Stimulated activated CD4-positive, alpha-beta T cell treated with anti-CD3 and anti-CD28 coated beads, Interleukin-15, amount 100 ng/mL, for 24 hours (primary cell): ENCODE measurements at places on chromosomes 4 and X.

DNA sequence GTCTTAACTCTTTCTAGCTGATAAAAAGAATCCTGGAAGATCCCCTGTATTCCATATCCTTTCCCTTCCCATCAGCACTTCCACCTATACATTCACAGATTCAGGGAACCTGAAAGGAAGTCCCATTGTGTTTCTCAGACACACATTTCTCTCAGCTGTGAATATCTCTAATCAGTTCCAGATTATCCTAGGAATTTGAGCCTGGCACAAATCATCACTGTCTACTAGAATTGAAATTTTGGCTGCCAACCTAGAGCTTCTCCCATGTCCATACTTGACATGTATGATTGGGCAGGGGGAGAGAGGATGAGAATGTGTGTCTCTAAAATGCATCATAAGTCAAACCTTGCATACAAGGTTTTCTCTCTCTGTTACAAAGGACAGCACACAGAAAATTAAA lies 53.1 kb downstream of the NDST3 start:
- no peak for DNase-seq

- DNase-seq = no peak
These were observed 35.5 kb upstream of the IQSEC2 start for GRCh38 chrX:53316860-53317237.

DNA sequence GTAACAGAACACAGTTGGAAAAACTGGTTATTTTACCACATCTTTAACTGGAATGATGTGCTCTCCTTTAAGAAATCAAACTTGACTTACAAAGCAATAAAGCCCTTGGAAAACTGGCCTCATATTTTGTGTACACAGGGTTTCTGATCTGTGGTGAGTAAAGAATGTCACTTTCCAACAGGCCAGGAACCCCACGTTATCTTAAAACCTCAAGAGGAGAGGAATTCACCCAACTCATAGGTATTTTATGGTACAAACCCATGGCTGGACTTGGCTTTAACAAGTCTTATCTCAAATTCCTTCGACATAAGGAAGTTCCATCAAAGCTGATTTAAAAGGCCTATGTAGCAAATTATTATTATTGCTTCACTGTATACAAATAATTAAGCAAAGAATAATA lies 1735.1 kb downstream of the PCDH7 start:
- no peak for DNase-seq

GRCh38 chr4:119739796-119740195 lies 111.2 kb upstream of the PDE5A start:
- DNase-seq = no peak

DNA sequence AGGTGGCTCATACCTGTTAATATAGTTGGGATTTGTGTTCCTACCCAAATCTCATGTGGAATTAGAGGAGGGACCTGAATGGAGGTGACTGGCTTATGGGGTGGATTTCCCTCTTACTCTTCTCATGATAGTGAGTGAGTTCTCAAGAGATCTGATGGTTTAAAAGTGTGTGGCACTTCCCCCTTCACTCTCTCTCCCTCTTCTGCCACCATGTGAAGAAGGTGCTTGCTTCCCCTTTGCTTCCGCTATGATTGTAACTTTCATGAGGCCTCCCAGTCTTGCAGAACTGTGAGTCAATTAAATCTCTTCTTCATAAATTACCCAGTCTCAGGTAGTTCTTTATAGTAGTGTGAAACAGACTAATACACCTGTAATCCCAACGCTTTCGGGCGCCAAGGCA lies 28.3 kb upstream of the WDR19 start:
- DNase-seq = no peak

DNA sequence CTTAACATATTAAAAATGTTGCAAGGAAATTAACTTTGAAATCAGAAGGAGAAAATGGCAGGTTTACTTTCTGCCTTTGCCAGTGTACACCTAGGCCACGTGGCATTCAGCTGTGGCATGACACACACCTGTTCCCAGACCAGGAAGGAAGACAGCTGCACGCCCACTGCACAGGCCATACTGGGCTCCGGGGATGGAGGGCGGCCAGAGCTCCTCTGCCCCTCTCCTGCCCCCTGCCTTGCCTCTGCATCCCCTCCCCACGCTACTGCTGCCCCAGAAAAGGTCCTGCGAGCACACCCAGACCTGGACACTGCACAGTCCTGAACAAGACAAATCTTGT lies 68.4 kb downstream of the GATB start:
- no peak for DNase-seq

- no peak for DNase-seq
These were observed 25.6 kb downstream of the IQSEC2 start for GRCh38 chrX:53255738-53256191.

DNA sequence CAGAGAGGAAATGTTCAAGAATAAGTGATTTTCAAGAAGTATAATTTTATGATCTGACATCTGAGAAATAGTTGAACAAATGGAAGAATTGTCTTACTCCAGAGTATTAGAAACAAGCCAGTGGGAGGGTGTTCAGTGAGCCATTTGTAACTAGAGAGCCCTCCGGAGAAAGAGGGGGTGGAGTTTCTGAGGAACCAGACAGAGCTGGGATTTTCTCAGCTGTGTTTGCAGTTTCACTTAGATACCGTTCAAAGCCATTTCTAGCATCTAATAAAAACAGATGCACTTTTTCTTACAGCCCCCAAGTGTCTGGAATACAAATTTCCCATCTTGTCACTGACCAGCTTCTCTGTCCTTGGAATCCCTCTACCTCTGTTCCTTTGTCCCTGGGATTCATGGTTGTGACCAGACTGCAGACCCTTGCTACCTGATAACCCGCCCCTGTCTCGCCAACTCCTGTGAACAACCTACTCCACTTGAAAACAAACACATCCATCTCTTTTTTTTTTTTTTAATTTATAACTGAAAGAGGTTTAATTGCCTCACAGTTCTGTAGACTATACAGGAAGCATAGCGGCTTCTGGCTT lies 132.8 kb upstream of the KLF3 start:
- no peak for DNase-seq

GRCh38 chrX:148580016-148580415 lies 79.6 kb downstream of the AFF2 start:
- no peak for DNase-seq

- peak; percentile 23 for DNase-seq
These were observed 13.8 kb downstream of the FRYL start for GRCh38 chr4:48766131-48766792.

GRCh38 chr4:153880983-153881382 lies 92.1 kb upstream of the SFRP2 start:
- no peak for DNase-seq

DNA sequence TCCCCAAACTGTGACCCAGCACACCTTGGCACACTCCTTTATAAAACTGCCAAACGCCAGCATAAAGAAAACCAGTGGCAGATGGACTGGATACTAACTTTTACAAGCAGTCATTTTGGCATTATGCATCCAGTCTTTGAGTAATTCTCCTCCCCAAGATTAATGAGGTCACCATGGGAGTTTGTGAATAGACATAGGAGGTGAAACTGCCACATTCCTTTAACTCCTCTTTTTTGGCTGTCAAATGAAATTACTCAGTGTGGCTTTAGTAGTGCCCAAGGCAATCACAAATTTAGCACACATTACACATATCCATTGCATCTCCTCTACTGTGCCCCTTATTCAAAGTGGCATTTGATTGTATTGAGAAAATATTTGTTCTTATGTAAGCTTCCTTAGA lies 315.3 kb upstream of the FGF13 start:
- DNase-seq = no peak

- DNase-seq = no peak
These were observed 544.0 kb upstream of the AMOT start for GRCh38 chrX:113384628-113385027.

DNA sequence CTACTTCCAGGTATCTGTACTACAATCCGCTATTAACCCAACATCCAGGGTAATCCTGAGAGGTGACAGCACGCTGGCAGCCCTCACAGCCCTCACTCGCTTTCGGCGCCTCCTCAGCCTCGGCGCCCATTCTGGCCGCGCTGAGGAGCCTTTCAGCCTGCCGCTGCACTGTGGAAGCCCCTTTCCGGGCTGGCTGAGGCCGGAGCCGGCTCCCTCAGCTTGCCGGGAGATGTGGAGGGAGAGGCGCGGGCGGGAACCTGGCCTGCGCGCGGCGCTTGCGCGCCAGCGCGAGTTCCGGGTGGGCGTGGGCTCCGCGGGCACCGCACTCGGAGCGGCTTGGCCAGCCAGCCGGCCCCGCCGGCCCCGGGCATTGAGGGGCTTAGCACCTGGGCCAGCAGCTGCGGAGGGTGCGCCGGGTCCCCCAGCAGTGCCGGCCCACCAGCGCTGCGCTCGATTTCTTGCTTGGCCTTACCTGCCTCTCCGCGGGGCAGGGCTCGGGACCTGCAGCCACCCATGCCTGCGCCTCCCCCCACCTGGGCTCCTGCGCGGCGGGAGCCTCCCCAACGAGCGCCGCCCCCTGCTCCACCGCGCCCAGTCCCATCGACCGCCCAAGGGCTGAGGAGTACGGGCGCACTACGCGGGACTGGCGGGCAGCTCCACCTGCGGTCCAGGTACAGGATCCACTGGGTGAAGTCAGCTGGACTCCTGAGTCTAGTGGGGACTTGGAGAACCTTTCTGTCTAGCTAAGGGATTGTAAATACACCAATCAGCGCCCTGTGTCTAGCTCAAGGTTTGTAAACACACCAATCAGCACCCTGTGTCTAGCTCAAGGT lies 87.3 kb downstream of the PRSS12 start:
- peak; percentile 59 for DNase-seq

GRCh38 chr4:83490876-83491450 lies 6.1 kb upstream of the ABRAXAS1 start:
- DNase-seq = no peak

DNA sequence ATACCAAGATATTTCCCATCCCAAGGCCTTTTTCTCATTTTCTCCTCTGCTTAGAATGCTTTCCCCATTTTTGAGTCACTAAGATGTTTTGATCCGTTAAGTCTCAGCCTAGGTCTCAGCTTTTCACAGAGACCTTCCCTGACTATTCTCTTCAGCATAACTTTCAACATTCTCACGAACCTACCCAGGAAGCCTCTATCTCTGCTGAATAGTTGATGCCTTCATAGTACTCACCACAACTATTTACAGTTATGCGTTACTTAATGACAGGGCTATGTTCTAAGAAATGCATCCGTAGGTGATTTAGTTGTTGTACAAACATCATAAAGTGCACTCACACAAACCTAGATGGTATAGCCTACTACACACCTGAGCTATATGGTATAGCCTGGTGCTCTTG lies 64.5 kb downstream of the ARL9 start:
- no peak for DNase-seq

GRCh38 chrX:110180928-110181310 lies 137.0 kb downstream of the AMMECR1 start:
- no peak for DNase-seq

DNA sequence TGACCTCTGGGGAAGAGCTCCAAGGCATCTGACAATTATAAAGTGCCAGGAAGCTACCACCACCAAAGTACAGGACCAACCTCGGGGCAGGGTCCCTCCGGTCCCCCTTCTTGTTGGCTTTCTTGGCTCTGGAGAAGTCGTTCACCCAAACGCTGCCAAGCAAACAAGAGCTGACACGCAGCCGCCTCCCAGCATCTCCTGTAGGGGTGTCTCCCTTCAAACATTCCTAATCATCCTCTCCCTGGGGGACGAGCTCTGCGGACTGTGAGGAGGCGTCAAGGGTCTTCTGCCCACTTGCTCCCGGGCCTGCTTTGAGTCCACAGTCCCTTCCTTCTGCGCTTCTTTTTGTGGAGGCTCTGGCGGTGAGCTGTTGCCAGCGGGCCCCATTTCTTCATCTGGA lies 158.9 kb upstream of the MAB21L2 start:
- no peak for DNase-seq
